GOT3 (cell line): ENCODE measurements at places on chromosomes 13 and 19.

DNA sequence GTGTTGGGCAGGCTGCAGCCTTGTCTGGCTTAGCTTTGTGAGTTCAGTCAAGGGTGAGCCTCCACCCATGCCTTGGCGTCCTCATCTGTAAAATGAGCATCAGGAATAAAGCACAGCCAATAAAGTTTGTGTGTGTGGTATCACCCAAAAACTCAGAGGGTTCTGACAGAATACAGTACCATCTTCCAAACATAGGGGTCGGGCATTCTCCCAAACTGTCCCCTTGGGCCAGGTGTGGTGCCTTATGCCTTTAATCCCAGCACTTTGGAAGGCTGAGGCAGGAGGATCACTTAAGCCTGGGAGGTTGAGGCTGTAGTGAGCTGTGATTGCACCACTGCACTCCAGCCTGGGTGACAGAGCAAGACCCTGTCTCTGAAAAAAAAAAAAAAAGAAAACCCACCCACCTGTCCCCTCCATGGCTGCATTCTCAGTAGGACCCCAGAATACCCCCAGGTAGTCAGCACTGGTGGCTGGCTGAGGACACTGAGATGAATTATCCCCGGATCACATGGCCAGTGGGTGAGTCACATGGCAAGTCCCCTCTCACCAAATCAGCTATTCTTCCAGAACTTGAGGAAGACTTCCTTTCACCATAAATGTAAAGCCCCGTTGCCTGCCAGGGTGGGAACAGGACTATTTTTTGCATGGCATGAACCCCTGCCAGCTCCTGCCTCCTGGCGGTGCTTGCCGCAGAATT is 18.6 kb downstream of the POP4 start:
- DNase-seq, result no peak

GRCh38 chr13:31005066-31005465 is 72.6 kb downstream of the TEX26 start:
- no peak for DNase-seq

DNA sequence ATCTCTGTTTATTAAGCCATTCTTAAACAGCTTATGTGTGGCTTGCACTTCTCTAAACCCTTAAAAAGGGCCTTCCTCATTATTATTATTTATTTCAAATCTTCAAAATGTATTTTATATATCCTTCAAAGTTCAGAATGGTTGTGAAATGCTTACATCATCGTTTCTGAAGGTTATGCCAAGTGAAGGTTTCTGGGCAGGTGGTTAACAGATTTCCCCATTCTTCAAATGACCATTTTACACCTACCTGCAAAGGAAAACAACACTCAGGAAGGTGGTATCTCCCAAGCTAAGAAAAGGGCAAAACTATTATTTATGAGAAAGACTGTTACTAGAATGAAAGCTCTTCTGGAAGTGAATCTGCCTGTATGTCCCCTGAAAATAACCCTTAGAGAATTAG is 191.6 kb downstream of the SHISA2 start:
- no peak for DNase-seq

GRCh38 chr19:15871570-15871969 is 26.3 kb downstream of the CYP4F2 start:
- no peak for DNase-seq

GRCh38 chr19:35890113-35890650 is 10.2 kb downstream of the NFKBID start:
- DNase-seq, result no peak

DNA sequence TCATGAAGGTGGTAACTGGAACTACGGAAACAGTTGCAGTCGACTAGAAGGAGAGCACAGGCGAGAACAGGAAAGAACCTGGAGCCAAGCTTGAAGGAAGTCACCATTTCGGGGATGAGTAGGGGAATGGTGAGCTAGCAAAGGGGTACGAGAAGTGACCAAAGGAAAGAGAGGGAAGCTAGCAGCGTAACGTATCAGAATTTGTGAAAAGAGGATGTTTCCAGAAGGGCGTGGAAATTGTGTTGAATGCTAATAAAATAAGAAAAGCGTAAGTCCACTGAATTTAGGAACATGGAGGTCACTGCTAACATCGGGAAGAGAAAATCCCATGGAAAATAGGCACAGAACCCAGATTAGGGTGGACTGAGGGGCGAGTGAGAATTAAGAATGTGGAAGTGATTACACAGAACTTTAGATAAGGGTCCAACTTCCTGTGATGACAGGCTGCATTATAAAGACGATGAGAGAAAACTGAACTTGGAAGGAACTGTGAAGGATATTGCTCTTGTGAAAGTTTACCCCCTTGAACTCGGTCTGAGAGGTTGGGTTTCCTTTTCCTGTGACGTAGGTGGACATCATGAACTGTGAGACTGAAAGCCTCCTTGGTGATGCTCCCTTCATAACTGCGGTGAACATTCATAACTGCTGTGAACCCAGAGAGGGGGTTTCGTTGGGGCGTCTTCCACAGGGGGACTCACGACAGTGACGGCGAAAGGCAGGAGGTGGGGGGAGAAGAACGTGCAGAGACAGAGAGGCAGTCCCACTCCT is 2.0 kb upstream of the FFAR2 start:
- DNase-seq, result no peak

- no peak for DNase-seq
Measured at GRCh38 chr19:21158523-21159135, 16.8 kb downstream of the ZNF431 start.

DNA sequence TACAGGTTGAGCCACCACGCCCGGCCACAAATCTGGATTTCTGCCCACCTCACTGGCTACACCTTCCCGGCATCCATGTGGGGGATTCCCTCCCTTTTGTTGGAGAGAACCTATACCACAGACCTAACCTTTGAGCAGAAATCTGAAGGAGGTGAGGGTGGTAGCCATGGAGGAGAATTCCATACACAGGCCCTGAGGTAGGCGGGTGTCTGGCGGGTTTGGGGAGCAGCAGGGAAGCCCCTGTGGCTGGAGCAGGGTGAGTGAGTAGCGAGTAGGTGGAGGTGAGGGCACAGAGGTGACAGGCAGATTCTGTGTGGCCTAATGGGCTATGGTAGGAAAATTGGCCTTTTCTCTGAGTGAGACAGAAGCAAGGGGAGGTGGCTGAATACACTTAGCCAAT is 10.6 kb downstream of the EIF3K start:
- DNase-seq, result no peak

GRCh38 chr19:43446746-43447489 is 18.5 kb downstream of the LYPD3 start:
- peak; percentile 33 for DNase-seq

GRCh38 chr13:107900775-107901174 is 314.6 kb downstream of the LIG4 start:
- DNase-seq, result no peak

GRCh38 chr13:111895896-111896821 is 170.8 kb upstream of the SOX1 start:
- no peak for DNase-seq

GRCh38 chr19:39009001-39009400 is 23.3 kb downstream of the FBXO27 start:
- no peak for DNase-seq

DNA sequence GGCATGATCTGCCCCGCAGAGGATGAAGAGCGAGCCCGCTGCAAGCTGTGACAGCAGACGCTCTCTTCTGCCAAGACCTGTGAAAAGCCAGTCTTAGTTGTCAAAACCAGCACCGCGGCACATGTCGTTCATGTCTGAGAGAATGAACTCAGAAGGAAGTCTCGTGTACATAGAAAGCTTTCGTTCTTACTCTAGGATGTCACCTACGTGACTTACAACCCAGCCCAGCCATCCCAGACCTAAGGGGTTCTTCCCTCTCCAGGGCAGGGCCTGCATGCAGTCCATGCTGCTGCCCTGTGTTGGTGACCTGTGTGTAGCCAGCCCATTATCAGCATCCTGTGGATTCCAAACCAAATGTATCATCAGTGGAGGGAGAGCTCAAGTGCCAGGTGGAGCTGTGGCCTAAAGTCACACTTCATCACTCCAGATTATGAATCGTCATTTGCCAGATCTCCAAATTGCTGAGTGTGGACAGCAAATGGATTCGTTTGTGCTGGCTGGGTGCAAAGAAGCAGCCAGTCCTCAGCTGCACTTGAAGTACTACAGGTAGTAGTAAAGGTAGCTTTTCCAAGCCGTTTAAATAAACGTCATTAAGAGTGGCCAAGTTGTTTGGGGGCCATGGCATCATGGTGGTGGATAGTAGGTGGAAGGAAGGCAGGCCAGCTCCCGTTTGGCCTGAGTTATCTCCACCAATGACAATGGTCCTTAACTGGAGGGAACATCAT is 73.9 kb upstream of the GPR183 start:
- no peak for DNase-seq

GRCh38 chr13:31824705-31825517 is 85.6 kb downstream of the RXFP2 start:
- DNase-seq, result no peak

GRCh38 chr13:39284801-39285388 is 246.6 kb downstream of the NHLRC3 start:
- DNase-seq, result no peak

- DNase-seq, result no peak
Measured at GRCh38 chr13:32731576-32731975, 145.3 kb downstream of the PDS5B start.

DNA sequence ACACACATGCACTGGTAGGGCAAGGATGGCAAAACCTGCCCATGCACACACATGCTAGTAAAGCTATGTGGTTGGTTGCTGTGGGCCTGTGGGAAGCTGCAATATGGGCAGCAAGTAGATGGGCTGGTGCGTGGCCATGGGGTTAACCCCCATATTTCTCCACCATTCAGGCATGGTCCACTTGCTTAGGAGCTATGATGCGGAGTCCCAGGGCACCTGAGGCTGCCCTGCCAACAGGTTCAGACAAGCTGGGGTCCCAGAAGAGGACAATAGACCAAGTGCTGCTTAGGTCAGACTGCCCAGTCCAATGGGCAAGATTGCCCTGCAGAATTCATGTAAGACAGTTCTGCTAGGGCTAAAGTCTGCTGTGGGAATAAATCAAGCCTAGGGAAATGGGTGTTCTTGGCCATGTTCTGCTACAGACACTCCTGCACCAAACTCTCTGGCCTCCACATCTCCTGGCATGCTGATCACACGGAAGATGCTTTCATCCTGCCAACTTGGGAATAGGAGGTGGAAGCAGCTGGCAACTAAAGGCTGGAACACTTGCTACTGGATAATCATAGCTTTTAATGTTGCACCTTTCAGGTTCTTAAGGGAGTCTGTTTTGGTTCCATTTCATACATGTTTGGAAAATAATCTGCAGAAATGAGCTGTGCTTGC is 646.3 kb upstream of the SLITRK1 start:
- DNase-seq, result no peak

- no peak for DNase-seq
Measured at GRCh38 chr13:35479706-35480105, 3.2 kb upstream of the MAB21L1 start.

- no peak for DNase-seq
Measured at GRCh38 chr19:20662421-20663105, 1.2 kb upstream of the ZNF626 start.

DNA sequence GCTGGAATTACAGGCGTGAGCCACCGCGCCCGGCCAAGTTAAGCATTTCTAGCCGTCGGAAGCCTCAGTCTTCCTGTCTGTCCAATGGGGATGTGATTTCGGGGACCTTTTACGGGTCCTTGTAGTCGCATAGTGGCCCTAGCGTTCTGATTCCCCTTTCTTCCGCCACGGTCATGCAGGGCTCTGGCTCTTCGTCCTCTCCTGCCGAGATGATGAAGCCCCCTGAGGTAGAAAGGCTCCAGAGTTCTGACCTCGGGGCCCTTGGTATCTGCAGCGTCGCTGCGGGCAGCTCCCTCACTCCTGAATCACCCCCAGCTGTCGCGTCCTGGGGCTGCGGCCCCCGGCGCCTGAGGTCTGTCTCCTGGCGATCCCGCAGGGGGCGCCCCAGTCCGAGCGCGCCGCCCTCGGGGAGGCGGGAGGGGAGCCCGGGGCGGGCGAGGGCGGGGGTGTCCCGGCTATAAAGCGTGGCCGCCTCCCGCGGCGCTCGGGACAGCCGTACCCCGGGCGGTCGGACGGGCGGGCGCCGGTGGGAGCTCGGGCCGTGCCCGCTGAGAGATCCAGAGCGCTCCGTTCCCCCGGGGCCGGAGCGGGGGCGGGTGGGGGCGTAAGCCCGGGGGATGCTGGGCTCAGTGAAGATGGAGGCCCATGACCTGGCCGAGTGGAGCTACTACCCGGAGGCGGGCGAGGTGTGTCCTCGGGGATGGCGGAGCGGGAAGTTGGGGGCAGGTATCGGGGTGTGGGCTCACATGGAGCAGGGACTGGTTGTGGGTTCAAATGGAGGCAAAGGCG is at the start of gene FOXA3:
Gene FOXA3 (plus strand): TSS at position 487 of the 789 bp plus-strand sequence. CDS start 131 bp downstream, at position 618.
- DNase-seq, result no peak

DNA sequence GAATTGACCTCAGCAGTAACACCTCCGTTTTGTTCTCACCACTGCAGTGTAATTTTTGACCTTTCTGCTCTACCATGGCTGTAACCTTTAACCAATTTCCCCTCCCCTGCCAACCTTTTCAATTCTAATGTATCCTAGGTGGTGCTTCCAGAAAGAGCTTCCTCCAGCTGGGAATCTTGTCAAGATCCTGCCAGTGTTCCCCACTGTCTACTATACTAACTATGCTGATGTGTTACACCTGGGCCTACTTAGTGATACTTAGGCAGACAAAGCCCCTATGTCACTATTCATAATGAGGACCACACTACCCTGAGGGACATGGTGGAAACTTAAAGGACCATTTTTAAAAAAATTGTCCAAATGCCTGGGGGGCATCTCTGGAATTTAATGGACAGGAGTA is 41.0 kb downstream of the MBNL2 start:
- DNase-seq, result no peak

GRCh38 chr19:18730885-18731513 is 47.5 kb downstream of the CRTC1 start:
- DNase-seq, result no peak

DNA sequence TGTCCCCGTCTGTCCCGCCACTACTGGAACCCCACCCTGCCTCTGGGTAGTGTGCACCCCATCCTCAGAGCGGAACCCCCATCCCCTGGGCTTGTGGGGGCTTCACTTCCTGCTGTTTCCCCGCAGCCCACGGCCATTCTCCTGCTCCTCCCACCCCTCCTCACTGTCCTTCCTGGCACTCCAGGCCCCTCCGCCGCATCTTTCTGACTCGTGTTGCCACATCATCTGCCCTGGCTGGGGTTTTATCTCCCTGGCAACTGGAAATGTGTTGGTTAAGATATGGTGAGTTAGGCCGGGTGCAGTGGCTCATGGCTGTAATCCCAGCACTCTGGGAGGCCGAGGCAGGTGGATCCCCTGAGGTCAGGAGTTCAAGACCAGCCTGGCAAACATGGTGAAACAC is 37.3 kb downstream of the KDM4B start:
- no peak for DNase-seq

GRCh38 chr13:95073747-95074311 is 227.4 kb downstream of the ABCC4 start:
- no peak for DNase-seq

GRCh38 chr13:40171566-40171965 is 494.9 kb downstream of the FOXO1 start:
- no peak for DNase-seq
